ENCODE measurements at places on chromosomes 4 and X.

GRCh38 chrX:132214518-132214917 lies 4.7 kb downstream of the RAP2C start:
- no peak for DNase-seq

DNA sequence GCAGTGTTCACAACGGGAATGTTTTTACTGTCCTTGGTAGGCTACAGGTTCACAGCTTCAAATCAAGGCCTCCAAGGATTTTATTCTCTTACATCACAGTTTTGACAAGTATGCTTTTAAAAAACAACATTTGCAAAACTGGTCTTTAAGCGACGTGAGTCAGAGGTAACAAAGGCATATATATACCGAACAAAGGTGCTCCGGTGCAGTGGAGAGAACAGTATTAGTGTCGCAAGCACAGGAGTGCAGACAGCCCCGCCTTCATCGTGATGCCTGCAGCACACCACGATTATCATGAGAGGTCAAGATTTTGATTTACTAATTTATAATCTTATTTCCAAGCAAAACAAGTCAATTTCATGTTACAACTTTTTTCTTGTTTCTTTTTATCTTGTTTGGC lies 90.8 kb downstream of the GATB start:
- DNase-seq = no peak

DNA sequence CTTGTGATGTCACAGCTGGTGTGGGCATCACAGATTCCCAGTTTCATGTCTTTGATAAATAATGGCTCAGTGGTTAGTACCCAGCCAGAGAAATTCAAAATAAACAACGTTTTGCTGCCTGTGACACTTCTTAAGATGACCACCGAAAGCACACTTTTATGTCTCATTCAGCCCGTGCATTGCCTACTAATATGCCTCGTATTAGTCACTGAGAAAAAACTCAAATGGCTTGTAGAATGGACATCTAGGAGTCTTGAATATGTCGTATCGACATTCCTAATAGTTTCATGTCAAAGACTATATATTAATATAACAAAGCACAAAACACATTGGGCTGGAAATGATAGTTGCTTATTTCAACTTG lies 103.9 kb upstream of the FAT1 start:
- DNase-seq = no peak

- no peak for DNase-seq
Observed at GRCh38 chrX:22445880-22446279, 173.2 kb downstream of the CBLL2 start.

- no peak for DNase-seq
Observed at GRCh38 chr4:106368678-106369077, at the start of gene GIMD1. GIMD1 (minus strand) TSS chr4:106368778; CDS start chr4:106367435, 1,343 bp downstream.

DNA sequence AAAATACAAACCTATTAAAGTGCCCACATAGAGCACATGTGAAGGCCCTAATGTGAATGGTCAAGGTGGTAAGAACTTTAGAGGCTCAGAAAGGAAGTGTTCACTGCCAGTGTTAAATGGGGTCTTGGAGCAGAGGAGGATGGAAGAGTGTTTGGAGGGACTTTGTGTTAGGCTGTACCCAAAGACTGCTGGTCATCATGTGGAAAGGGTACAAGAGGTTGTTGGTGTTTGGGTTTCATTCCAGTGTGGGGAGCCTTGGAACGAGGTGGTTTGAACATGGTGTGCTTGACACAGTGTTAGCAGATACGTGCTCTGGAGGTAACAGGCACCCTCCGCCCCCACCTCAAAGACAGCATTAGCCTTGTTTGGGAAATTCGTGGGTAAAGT lies 73.1 kb downstream of the RAPGEF2 start:
- no peak for DNase-seq

DNA sequence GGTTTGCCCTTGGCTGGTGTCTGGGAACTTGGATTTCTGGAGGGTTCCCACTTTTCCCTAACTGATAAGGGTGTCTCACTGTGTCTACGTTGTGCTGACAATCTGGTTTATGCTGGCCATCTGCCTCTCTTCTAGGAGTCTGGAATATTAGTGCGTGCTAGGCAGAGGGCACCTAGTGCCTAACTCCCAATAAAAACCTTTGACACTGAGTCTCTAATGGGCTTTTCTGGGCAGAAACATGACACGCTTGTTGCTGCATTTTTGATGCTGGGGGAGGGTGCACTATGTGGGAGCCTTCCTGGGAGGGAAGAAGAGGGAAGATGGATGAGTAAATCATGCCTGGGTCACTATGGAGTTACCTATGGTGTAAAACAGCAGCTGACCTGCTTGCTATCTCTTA lies 16.3 kb upstream of the ZNF41 start:
- no peak for DNase-seq

- DNase-seq = no peak
Observed at GRCh38 chr4:139017861-139018260, 2.3 kb downstream of the NOCT start.

DNA sequence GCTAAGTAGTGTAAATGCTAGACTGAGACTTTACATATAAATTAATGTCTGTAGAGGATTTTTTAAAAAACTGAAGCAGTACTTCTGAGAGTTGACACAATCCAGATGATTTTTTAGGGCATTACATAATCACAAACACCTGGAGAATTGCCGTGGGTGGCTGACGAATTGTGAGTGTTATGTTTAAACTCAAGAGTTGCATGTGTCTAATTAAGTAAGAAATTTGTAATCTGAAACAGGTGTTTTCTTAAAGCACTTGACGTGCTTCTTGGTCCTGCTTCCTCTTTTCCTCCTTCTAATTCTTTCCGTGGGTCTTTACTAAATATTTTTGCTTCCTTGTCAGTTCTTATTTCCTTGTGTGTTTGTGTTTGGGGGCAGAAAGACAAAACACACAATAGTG lies 27.8 kb downstream of the PIR start:
- DNase-seq = no peak

GRCh38 chr4:13093170-13093569 lies 391.0 kb downstream of the RAB28 start:
- no peak for DNase-seq

DNA sequence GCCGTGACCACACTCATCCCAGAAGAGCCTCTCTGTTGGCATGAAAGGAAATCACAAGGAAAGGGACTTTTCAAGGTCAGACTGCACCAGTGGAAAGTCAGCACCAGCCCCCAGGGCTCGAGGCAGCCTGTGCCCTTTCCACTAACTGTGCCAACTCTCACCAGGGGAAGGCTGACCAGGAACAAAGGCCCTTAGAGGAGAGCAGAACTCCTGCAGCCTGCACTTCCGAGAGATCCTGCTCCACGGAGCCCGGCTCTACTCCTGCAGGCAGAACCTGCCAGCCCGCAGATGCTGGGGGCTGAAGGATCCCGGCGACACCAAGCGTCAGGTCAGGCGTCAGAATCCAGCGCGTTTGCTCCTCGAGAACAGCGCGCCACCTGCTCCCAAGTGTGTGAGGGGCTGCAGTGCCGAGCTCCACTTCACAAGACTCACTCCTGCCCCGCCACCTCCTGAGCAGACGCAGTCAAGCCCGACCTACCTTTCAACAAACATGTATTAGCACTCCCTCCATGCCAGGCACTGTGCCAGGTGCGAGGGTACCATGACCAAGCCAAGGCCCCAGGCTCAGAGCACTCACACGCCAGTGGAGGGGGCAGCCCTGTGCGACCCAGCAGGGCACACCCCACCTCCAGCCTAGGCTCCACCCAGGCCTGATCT lies 13.6 kb upstream of the HELT start:
- DNase-seq = no peak

DNA sequence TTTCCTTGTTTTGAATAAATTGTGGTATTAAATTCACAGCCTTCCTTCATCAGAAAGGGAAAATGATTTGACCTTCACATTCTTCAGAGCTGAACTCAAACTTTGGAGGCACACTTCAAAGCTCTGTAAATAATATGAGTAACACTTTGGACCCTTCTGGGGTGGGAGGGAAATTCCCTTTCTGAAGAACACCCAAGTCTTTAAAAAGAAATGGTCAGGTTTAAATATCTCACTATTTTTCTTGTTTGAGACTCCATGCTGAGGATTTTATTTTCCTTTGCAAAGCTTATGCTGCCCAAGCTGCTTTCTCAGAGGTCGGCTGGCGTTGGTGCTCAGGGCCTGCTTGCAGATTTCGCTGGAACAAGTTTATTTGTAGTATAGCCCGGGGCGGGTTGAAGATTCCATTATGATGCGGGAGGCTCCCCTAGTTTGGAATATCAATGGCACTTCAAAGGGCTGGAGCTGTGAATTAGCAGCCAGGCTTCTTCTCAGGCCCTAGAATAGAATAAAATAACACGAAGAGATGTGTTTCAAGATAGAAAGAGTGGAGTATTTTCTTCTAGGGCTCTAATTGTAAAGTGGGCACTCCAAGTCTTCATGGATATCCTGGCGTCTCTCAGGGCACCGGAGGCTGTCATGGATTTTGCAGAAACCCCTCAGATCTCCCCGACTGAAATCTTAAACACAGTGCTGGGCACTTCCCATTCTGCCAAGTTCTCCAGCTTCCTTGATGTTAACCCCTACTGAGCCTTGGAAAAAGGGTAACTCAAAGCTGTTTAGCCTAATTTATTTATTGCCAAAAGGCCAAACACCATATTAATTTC lies 315.6 kb downstream of the GPAT3 start:
- DNase-seq = no peak

DNA sequence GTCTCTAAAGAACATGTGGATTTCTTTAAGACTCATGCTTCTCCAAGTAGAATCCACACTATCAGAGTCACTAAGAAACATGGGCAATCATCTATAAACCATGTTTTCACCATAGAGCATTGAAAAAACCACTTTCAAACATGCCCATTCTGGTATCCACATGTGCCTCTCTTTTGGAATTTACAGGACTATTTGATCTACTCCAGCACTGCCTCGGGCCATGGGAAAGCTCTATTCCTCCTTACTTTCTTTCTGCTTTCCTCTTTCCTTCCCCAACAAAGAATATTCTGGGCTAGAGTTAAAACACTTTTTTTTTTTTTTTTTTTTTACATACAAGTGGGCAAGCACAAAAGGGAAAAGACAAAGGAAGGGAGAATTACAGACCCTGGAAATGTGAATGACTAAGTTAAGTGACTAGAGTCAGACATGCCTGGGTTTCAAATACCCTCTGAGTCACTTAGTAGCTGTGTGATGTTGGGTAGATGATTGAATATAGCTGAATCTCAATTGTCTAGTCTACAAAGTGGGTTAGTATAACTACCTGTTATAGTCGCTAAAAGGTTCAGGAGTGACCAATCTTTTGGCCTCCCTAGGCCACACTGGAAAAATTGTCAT lies 847.7 kb upstream of the INTU start:
- DNase-seq = no peak

GRCh38 chr4:71538528-71538927 lies 199.7 kb downstream of the SLC4A4 start:
- no peak for DNase-seq

DNA sequence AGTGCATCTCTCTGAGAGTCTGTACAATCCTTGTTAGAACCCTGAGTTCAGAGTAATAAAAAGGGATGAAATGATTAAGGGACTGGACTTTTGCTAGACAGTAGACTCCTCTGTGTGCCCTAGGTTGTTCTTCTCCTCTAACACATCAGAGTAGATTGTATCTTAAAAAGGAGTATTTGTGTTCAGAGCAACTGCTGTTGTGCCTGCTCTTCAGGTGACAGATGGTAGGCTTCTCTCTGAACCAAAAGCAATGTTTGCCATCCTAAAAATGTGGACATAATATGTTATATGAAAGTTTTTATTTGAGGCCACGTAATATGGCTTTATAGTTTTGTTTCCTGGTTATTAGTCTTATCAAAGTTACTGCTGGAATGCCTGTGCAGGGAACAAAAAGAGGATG lies 588.6 kb upstream of the FAT1 start:
- no peak for DNase-seq

DNA sequence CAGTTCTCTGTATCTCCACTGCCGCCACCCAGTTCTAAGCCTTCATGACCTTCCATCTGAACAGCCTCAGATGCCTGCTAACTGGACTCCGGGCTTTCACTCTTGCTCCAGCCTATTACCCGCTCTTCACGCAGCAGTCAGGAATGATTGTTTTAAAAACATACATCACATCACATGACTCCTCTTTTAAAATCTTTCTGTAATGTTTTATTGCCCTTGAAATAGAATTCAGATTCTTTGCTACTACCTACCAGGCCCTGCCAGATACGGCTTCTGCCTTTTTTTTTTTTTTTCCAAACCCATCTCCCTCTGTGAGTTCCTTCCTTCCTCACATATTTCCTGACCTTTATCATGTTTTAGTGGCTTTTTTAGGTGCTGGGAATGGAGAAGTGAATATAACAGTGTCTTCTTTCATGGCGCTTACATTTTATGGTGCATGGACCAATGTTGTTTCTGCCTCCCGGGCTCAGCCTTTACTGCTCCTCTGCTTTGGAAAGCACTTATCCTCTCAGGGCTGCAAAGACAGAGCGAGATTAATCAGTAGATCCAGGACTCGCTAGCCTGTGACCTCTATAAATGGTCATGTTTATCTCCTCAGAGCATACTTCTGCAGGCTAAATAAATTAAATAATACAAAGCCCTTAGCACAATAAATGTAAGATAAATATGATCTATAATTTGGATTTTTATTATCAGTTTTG lies 58.0 kb downstream of the FBXO8 start:
- DNase-seq = no peak

DNA sequence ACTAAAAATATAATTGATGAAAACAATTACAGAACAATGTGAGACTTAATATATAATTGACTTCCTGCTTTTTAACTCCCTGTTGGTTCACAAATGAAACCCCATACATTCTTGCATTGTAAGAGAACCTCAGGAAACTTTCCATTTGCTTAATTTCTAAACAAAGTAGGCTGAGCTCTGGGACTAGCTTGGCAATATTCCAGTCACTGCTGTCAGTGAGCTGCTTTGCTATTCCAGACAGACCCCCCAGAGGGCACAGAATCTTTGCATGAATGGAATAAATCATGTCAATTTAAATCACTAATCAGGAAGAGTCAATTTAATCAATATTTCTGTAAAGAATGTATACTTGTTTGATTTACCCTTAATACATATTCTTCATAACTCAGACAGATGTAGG lies 110.6 kb downstream of the NEXMIF start:
- no peak for DNase-seq

Data from occipital lobe (tissue), 3 donors.